ENCODE measurements at places on chromosomes 3 and 15.

DNA sequence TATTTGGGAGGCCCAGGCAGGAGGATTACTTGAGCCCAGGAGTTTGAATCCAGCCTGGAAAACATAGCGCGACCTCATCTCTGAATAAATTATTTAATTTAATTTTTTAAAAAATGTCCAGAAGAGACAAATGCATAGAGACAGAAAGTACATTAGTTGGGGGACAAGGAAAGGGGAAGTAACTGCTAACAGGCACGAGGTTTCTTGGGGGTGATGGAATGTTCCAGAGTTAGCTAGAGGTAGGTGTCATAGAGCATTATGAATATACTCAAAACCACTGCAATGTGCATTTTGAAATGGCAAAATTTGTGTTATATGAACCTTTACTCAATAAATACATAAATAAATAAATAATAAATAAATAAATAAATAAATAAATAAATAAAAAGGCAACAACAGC is 31.7 kb upstream of the CYP11A1 start:
- no peak for DNase-seq

- DNase-seq = no peak
Measured at GRCh38 chr15:88126695-88127431, 129.7 kb downstream of the NTRK3 start.

- no peak for DNase-seq
Measured at GRCh38 chr3:108907194-108907593, 46.5 kb downstream of the GUCA1C start.

DNA sequence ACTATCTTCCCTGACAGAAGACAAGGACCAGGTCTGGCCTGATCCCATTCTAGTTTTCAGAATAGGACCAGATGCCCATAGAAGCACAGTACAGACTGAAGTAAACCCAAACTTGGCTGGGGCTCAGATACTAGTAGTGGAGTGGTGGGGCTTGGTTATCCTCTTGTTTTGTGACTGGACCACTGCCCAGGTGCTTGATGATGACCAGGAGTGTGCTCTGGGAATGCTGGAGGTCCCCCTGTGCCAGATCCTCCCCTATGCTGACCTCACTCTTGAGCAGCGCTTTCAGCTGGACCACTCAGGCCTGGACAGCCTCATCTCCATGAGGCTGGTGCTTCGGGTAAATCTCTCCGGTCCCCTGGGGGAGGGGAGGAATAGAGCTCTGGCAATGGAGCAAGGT is 36.3 kb downstream of the ESYT3 start:
- DNase-seq = no peak

DNA sequence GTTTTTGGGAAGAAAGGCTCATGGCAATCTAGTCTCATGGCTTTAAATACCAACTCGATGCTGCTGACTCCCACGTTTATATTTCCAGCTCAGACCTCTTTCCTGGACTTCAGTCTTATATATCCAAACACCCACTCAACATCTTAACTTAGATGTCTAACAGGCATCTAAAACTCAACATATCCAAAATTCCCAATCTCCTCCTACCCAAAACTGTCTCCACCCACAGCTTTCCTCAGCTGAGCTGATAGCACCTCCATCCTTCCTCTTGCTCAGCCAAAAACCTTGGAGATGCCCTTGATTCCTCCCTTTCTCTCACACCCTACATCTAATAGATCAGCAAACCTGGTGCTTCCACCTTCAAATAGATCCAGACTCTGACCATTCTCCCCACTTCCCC is 202.5 kb downstream of the TLE3 start:
- DNase-seq = no peak

- DNase-seq = no peak
Measured at GRCh38 chr3:134020135-134020680, 9.5 kb downstream of the SLCO2A1 start.

- DNase-seq = no peak
Measured at GRCh38 chr3:13581485-13582365, 32.8 kb downstream of the FBLN2 start.
